Activated CD8-positive, alpha-beta memory T cell treated with anti-CD3 and anti-CD28 coated beads for 48 hours (primary cell): ENCODE measurements at places on chromosomes 1 and 21.

GRCh38 chr1:66397192-66397591, 136.8 kb upstream of the SGIP1 start:
- no peak for DNase-seq

DNA sequence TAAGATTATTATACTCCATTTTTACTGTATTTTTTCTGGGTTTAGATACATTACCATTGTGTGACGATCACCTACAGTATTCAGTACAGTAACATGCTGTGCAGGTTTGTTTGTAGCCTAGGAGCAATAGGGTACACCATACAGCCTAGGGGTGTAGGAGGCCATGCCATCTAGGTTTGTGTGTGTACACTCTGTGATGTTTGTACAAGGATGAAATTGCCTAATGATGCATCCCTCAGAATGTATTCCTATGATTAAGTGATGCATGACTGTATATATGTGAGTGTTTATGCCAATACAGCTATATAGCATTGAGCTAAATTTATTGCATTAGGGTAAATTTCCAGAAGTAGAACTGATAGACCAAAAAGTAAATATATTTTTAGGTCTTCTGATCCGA, 23.3 kb downstream of the TUFT1 start:
- DNase-seq: no peak

GRCh38 chr1:1920057-1920607, 1.1 kb upstream of the TMEM52 start:
- no peak for DNase-seq

GRCh38 chr1:50994997-50995396, 25.0 kb downstream of the CDKN2C start:
- no peak for DNase-seq

DNA sequence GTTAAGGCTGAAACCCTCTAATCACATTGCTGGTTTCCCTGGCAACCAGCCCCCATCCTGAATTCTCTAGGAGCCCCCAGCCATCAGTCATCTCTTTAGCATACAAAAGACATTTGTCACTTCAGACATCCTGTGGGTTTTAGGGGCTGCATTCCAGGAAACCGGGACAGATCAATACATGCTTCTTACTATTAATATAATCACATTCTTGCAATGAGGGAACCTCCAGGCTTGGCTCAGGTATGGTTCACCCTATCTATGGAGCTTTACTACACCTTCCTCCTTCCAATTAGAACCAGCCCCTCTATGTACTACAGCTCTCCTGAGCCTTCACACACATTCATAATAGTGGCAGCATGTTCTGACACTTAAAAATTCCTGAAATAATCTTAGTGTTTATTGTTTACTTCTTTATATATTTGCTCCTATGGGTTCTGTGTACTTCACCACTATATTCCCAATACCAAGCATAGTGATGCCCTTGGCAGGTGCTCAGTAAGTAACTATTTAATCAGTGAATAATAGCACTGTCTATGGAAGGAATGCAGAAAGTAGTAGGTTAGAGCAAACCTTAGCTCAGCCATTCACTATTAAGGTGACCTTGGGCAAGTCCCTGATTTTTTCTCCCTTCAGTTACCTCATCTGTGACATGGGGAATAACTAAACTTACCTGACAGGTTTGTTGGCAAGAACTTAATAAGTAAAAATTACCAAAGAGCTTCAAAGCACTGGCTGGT, 59.6 kb downstream of the ZNF678 start:
- DNase-seq: no peak

DNA sequence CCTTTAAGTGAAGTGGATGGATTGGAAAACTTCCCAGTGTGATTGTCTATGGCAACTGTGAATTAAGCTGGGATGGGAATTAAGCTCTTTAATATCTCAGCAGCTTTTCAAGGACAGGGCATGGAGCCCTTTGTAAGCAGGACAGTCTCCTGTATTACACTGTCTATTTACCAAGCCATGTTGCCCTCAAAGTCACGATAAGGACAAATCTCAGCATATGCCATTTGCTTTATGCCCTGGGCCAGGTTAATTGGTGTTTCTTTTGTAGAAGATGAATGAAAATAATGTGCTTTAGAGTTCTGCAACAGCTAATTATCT, 17.6 kb downstream of the UTP25 start:
- no peak for DNase-seq

DNA sequence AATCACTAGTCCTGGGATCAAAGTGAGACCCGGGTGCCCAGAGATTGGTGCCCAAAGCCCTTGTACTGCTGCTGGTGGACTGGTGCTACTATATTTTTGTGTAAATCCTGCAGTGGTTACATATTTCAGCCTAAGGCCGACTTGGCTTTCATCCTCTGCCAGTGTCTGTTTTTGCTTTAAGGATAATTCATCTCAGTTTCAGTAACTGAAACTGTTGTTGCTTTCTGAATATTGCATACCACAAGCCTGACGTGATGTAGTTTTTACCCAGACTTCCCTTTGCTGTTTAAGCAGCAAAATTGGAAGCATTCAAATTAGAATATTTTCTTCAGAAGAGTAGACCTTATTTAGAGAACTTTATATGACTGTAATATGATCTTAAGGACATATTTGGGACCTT, 341.8 kb downstream of the RYR2 start:
- DNase-seq: no peak

DNA sequence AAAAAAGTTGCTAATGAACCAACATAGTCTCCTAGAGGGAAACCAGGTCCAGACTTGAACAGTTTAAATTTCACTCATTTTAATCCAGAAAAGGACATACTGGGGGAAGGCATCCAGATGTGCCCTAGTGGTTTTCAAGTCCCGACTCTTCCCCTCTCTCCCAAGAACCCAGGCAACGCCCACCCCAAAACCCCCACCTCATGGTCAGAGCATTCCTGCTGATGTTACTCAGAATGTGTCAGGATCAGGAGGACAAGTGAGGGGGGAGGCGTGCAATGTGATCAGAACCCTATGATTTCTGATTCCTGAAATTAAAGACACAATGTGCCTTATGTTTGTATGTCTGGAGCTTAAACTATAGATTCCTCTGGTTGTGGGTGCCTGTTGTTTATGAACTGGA, 1.6 kb upstream of the CTSK start:
- DNase-seq: no peak
